Esophagus muscularis mucosa (tissue), 4 donors: ENCODE measurements at places on chromosomes 5 and 9.

GRCh38 chr9:106621313-106622163, 241.4 kb upstream of the ZNF462 start:
- DNase-seq, result no peak

GRCh38 chr5:42404366-42404765, 18.9 kb upstream of the GHR start:
- no peak for DNase-seq

DNA sequence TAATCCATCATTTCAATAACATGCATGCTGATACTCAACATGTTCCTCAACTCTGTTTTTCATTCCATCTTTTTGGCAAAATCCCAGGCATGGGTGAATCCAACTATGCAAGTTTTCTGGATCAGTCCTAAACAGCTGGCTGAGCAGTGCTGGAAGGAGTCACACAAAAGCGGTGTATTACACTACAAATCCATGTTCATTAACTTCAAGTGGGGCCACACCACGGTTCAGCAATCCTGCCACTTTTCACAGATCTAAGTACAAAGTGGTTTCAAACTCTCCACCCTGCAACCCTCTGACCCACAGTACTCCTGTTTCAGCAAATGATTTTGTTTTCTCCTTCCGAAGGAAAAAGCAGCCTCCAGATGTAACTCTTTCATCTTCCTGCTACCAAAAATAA, 222.5 kb downstream of the EPB41L4A start:
- DNase-seq, result no peak

- no peak for DNase-seq
These were observed 359.8 kb downstream of the ARL15 start for GRCh38 chr5:53950621-53951020.

GRCh38 chr9:19119246-19119645, 8.0 kb downstream of the PLIN2 start:
- DNase-seq, result no peak

DNA sequence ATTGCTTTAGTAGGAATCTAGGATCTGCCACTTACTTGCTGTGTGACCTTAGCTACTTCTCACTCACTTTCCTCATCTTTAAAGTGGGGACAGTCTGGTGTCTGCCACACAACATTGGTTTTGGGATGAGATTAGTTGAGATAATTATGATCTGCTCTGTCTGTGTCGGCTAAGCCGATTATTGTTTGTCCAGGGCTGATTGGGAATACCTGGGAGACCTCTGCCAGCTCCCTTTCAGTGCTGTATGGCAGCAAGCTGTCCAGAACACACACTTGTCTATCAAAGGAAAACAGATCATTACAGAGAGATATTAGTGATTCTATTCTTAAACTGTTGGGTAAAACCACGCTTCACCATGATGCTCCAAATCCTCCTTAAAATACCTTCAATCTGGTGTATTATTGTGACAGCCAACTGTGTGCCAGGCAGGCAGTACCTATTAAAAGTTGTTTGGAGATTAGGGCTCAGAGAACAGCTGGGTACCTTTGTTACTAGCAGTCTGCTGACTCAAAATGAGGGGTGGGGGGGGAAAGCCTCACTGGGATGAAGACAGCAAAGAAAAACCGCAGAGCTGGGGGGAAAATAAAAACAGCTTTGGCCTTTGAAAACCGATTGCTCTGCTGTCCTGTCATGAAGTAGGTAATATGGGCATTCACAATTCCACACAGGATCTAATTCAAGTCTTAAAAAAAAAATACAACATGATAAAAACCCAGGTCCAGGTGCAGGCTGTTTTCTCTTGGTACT, 458.4 kb upstream of the C9orf72 start:
- no peak for DNase-seq

GRCh38 chr5:149071756-149072155, 8.9 kb upstream of the SH3TC2 start:
- peak; percentile 45 for DNase-seq

- no peak for DNase-seq
These were observed 32.4 kb downstream of the DDX31 start for GRCh38 chr9:132637351-132637750.

- DNase-seq, result no peak
These were observed 9.9 kb downstream of the PLK2 start for GRCh38 chr5:58450018-58450417.

GRCh38 chr9:115132648-115133047, 14.7 kb upstream of the TNC start:
- no peak for DNase-seq

DNA sequence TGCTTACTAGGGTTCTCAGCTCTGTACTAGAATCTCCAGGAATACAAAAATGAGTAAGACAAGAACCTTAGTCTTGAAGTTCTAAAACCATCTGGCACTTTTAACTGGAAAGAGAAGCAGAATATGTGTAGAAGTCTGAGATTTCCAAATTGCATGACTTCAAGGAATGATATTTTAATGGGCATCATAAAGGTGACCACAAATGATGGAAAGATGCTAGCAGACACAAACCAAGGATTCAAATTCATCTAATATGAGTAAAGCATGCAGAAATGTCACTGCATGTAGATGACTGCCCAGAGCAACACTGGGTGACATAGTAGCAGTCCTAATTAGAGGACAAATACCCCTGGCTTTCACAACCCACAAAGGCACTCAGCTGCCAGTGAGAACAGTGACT, 117.2 kb downstream of the RPS23 start:
- no peak for DNase-seq

- no peak for DNase-seq
These were observed 49.4 kb downstream of the ITGA1 start for GRCh38 chr5:52837068-52837467.

DNA sequence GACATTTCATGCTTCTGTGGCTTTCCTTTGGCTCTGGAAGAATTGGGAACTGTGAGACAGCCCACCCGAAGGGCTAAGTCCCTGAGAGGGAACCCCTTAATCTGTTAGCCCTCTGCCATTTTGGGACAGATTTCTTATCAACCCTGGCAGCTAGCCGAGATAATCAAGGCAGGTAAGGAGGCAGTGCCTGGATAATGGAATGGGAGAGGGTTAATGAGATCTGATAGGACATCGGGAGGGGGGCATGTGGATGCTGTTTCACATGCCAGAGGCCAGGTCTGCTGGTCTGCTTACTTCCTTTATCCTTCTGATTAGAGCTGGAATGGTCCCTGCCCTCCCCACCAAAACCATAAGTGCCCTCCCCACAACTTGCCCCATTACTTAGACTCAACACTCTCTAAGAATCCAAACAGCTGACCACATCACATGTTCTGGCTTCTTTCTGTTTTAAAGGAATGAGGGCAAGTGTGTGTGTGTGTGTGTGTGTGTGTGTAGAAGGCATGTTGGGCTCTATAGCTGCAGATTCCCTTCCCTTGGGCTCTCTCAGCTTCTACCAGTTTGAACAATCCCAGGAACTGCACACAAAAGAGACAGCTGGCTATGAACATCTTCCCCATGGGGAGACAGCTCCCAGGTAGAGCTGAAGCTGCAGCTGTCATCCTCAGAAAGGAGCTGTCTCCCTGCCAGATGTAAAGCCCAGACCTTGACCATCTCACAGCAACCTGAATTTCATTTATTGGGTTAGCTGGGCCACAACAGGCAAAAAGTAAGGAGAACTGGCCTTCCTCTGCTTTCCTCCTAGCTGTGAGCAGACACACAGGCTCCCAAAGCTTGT, 221.3 kb downstream of the PIK3R1 start:
- no peak for DNase-seq

- DNase-seq, result no peak
These were observed 87.7 kb downstream of the AUH start for GRCh38 chr9:91273853-91274552.

GRCh38 chr9:4662989-4663792, 1.1 kb downstream of the PLPP6 start:
- no peak for DNase-seq

GRCh38 chr5:54257366-54258118, 52.8 kb downstream of the ARL15 start:
- DNase-seq, result peak; percentile 1
